ENCODE measurements at places on chromosomes 13 and 19. TPM values are rescaled to one million over a fixed set of nuclear protein-coding genes. Genes with fewer than 3 reads are reported as not detected.

PSG11 gene
- total RNA-seq: not detected

DNA sequence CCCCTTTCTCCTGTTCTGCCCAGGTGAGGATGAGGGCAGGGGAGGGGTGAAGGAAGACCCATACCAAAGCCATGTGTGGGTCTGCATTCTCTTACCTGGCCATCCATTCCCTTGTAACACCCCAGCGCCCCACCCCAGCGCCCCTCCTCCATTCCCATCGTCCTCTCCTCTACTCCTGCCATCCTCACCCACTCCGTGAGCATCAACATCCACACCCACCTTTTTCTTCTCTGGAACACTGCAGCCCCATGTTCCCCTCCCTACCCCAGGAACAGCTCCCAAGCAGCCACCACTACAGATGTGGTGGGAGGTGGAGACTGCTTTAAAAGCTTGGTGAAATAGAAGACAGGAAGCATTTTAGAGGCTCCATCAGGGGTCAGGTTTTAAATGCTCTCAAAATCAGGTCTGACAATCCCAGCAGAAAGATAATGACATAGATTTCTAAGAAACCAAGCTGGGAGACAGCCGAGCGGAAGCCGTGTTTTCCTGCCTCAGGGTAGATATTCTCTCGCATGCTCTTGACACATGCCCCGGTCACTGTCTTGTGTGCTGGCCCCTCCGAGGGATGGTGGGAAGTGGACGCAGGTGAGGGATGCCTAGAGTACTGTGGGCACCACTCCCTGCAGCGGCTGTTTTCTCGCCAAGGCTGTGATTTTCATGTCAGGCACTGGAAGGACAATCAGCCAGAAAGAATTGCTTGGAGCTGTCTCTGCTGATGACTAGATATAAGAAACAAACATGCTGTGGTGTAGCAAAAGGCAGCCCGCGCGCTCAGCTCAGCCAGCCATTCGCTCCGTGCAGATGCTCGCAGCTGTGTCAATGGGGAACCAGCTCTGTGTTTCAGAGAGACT lies 9.8 kb downstream of the MEDAG start:
- no peak for DNase-seq

RINL gene
- total RNA-seq: 0.95 TPM

DNA sequence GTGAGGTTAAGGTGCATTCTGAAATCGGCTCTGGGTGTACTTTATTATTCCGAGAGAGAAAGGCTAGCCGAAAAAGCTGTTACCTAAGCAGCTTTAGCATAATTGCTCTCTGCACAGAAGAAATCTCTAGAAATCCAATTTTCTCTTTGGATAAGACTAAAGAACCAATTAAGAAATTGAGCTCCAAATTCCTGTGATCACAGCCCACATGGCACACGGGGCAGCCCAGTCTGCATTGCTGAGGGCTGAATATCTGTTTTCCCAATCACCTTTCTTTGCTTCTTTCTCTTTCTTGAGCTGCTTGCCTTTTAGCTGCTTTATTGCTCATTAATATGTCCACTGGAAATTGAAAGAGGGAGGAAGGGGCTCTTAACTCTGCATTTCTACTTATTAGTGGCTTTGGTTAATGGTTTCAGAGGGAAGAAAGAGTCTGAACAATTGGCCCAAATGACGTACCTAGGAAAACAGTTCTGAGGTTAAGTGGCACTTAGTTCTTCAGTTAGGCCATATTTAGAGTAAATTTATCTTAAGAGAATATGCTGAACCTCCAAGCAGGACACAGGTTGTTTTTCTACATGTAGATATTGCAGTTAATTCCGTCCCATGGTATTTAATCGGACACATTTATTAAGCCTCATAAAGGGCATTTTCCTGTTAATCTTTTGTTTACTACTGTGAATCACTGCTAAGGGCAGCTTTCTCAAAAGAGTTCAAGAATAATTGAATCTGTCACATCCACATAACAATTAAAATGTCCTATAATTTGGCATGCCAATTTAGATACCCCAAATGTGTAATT lies 265.7 kb downstream of the ABCC4 start:
- no peak for DNase-seq

TNFRSF19 gene
- total RNA-seq: 1.4 TPM

TRMT1 gene
- 44.0 TPM for total RNA-seq

DNA sequence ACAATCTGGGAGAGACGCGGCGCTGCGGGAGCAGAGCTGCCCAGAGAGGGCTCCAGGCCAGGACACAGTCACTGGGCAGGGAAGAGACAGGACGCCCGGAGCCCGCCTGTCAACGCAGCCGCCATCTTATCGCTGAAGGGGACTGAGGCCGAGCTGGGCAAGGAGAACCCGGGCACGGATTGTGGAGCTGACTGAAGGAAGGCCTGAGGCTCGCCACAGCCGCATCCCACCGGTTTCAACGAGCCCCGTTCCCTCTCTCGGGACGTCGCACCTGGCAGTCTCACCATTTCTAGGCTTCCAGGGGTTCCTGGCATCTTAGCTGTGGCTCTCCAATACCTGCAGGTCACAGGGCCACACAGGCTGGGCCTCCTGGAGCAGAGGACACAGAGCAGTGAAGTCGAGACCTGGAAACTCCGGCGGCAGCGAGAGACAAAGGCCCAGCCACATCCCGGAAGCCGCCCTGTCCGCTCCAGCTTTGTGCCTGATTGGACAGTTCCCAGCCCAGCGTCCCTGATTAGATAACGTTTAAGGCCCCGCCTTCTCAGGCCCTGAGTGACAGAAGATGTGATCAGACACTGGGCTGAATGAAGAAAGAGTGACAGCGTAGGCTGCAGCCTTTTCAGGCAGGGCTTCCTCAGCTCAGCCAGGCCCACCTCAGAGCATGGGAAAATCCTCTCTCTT lies at the start of gene ZNF91:
Gene ZNF91, minus strand, starts transcription at position 431 of the 681 bp plus-strand sequence. Its CDS starts 117 bp downstream, at position 314.
- DNase-seq: peak; percentile 98

DNA sequence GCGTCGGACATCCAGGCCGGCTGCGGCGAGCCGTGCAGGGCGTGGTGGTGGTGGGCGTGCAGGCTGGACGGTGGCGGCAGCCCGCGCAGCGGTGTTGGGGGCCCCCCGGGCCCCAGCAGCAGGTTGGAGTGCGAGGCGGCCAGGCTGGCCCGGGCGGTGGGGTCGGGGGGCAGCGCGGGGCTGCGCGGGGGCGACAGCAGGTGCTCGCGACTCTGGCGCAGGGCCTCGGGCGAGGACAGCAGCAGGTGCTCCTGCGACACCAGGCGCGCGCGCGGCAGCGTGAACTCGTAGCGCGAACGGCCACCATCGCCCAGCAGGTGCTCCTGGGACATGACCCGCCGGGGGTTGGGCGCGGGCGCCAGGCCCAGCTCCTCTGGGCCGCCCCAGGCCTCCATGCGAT lies 9.8 kb downstream of the SHISA7 start:
- no peak for DNase-seq

DNA sequence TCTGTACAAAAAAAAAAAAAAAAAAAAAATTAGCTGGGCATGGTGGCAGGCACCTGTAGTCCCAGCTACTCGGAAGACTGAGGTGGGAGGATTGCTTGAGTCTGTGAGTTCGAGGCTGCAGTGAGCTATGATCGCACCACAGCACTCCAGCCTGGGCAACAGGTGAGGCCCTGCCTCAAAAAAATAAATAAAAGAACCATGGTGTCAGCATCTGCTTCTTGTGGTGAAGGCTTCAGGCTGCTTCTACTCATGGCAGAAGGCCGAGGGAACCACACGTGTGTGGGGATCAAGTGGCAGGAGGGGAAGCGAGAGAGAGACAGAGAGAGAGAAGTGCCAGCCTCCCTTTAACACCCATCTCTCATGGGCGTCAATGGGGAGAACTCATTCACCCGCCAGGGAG lies 13.5 kb downstream of the BCL3 start:
- no peak for DNase-seq

TINCR gene
- not detected for total RNA-seq

CSNK1A1L gene
- not detected for total RNA-seq

DNA sequence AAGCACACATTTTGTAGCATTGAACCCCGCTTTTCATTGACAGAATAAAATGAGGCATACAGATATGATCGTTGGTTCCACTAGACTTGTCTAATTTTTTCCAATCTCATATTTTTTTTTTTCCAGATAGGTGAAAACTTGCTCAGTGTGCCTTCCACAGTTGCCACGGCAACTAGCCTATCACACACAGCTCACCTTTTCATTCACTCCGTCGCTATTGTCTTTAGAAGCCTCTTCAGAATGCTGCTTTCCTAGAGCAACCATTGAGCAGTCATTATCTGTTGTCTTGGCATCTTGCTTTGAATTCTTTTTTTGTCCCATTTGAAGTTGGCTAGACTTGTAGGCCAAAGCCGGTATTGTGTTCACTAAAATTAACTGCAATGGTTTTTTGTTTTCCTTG lies 37.7 kb upstream of the ESD start:
- DNase-seq: no peak

- no peak for DNase-seq
Observed at GRCh38 chr13:44116562-44117332, 237.0 kb downstream of the LACC1 start.

Measured in gastrocnemius medialis (tissue), 4 donors.